ENCODE measurements at places on chromosomes 2 and 18.

- DNase-seq: no peak
Measured at GRCh38 chr2:156590085-156590739, 154.0 kb downstream of the GPD2 start.

DNA sequence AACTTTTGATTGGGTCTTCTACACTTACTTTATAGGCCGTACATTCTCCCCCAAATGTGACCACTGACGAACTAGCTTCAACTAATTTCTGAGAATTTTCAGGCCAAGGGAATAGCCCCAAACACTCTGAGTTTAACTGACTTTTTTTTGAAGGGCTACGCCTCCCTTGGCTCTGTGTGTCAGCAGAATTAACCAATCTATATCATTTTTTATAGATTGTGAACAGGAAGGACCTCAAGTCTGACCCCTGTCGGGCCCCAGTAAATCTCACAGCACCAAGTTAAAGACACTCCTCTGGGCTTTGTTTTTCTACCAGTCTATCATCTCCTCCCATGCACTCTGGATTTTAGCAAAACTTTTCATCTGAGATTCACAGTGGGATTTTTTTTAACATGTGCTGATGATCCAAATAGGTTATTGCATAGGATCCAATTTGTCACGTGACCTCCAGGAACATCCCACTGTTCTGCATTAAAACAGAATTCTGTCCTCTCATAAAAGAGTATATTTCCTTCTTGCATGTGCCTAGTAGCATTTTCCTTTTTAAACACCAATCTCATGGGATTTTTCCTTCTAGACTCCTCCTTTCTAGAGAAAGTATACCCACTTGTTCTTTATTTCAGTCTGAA is 307.1 kb downstream of the OSR1 start:
- no peak for DNase-seq

DNA sequence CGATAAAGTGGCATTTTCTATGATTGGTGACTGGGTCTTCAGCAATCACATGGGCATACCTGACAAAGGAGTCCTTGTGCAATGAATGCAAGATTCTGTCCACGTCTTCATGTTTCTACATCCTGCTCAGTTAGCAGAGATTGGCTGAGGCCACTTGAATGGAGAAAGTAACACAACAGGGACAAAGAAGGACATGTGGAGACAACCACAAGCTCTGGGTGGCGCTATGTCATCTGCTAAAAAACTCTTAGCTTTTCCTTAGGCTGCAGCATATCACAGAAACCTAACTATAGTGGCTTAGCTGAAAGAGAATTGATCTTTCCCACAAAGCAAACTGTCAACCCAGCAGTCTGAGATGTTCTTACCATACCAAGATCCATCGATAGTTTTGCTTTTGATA is 1109.7 kb downstream of the SOCS6 start:
- DNase-seq: no peak

- DNase-seq: no peak
Measured at GRCh38 chr2:12533337-12534005, 183.3 kb upstream of the TRIB2 start.

DNA sequence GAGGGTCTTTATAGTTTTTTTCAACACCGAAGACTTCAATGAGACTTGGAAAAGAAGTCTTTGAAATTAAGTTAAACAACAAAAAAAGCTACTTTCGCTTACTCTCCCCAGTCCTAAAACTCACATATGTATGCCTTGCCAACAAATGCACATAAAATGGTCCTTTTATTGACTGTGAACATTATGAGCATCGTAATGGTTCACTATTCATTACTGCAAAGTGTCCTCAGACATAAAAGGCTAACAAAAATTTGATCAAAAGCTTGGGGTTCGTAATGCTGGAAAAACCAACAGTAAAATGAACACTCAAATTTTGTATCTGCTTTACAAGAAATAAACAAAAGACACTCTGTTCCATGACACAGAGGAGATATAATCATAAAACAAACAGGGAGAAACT is 285.3 kb upstream of the SLC8A1 start:
- no peak for DNase-seq

DNA sequence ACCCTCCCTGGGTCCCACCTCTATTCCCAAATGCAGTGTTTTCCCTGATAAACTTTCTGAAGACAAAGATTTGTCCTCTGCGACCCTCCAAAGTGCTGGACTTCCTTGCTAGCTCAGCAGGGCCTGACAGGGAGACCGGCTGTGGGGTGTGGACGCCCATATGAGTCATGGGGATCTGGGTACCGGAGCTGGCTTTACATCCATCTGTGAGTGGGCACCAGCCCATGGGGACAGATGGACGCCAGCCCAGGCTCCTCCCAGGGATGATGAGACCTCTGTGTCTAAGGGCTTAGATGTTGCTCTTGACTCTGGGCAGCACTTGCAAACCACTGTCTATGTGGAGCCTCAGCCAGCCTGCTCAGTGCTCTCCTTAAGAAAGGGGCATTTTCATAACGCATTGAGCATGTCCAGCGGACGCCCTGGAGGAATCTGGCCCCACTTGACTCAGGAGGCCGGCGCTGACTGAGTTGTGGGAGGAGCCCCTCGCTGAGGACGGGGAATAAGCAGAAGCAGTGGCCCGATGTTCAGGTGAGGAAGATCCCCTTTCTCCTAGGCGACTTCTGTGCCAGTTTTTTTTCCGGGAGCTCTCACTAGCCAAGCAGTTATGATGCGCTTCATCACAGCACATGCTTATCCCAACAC is 229.4 kb upstream of the MYT1L start:
- DNase-seq: no peak

DNA sequence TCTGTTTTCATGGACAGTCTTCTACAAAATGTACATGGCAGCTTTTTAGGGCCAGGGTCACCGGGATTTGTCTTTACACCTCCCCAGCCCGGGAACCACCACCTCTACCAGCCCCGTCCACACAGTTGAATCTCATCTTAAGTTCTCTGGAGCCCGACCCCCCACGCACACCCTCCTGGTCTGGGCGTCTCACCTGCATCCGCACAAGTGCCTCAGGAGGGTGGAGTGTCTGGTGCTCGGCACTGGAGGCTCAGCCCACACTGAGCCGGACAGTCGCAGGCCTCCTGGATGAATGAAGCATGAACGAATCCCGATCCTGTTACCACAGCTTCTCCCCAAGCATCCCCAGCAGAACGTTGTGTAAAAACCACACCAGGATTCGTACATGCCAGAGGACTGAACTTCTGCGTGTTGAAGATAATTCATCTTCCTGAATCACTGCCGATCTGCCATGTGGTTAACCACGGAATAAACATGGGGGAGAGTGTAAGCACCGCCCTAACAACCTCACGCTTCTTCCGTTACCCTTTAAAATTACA is 162.0 kb downstream of the RTP5 start:
- peak; percentile 53 for DNase-seq

DNA sequence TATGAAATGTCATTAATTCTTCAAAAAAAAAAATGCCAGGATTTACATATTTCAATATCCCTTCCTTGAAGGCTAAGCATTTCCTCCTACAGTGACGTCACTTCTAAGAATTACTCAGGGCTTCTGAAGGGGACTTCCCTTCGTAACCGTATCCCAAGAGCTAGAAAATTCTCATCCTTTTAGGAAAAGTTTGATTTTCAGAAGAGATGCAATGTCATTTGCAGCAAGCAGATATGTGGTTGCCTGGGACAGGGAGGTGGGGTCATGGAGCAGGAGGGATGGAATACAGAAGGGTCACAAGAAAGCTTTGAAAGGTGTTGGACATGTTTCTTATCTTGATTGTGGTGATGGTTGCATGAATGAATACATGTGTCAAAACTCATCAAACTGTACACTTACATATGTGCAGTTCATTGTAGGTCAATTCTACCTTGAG is 97.0 kb upstream of the ATL2 start:
- no peak for DNase-seq

DNA sequence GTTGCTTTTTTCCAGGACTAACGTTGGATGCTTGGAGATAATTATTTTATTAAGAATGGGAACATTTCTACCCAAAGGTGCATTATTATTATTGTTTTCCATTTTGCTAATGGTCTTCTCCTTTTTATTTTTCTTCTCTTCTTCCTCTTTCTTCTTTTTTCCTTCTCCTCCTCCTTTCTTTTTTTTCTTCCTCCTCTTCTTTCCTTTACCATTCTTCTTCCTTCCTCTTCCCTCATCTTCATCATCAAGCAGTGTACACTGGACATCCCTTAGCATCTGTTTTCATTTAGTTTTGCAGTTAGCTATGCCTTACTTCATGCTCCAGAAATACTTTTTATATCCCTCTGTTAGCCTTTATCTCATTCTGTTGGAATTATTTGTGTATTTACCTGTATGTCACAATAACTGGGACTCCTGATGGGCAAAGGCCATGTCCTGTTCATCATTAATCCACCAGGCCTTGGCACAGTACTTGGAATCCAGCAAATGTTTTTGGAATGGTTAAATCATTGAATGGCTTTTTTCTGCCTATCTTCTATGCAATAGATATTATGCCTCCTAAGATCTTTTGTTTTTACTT is 162.7 kb downstream of the CAMKMT start:
- no peak for DNase-seq

DNA sequence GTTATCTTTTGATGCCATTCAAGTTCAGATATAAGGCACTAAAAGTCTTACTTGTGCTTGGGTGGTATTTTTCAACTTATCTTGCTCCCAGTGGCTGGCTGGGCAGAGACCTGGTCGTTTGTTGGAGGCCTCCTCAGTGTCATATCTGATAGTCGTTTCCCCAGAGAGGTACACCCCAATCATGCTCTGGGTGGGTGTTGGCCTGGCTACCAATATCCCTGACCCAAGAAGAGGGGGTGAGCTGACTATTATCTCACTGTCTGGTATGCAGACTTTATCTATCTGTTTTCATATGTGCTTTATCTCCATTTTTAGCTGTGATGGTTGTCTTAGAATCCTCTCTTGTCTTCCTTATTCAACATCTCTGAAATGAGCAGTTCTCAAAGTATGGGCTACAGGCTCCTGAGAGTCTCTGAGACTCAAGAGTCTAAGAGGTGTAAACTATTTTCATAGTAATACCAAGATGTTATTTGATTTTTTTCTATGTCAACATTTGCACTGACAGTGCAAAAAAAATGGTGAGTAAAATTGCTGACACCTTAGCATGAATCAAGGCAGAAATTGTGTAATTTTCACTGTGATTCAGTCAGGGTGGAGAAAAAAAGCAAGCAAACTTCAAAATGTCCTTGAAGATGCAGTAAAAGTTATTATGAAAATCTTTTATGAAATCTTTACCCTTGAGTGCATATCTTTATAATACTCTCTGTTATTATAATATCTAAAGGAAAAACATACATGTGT is 12.3 kb upstream of the PLEK start:
- DNase-seq: no peak

DNA sequence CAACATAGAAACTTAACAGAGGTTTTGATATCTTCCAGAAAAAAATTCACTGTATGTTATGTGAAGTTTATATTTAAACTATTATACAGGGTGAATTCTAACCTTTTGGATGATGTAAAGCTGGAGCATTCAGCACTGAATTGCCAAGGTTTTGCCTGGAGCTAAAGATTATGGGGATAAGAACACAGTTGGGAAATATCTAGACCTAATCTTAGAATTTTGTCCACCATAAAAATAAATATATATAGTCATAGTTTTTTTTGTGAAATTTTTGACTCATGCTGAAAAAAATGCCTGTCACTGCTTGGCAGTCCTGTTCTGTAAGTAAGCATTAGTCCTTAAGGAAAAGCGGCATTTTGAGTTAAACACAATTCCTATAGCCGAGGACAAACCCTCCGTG is 339.3 kb upstream of the TMEFF2 start:
- no peak for DNase-seq

DNA sequence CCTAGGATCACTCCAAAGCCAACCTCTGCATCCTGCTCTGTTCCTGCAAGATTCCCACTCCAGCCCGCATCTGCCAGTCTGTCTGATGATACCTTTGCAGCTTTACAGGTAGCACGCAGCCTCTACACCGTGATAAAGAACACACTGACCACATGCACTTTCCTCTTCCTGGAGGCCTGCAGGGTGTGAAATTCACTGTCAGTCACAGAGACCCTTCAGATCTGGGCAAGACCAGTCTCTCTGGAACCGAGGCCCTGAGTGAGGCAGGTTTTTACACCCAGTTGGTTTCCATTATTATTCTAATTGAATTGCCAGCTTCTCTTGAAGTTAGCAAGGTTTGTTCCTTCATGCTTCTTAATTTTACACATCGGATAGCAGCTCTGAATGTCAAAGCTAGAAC is 30.5 kb upstream of the TWIST2 start:
- DNase-seq: no peak

GRCh38 chr2:181810823-181811695 is 80.5 kb upstream of the ITPRID2 start:
- DNase-seq: no peak

- DNase-seq: no peak
Measured at GRCh38 chr2:214193943-214194342, 216.9 kb upstream of the VWC2L start.

GRCh38 chr2:44941551-44942234 is at the start of gene SIX3:
SIX3 (plus strand) TSS chr2:44941702; CDS start chr2:44942105, 403 bp downstream.
- DNase-seq: no peak

DNA sequence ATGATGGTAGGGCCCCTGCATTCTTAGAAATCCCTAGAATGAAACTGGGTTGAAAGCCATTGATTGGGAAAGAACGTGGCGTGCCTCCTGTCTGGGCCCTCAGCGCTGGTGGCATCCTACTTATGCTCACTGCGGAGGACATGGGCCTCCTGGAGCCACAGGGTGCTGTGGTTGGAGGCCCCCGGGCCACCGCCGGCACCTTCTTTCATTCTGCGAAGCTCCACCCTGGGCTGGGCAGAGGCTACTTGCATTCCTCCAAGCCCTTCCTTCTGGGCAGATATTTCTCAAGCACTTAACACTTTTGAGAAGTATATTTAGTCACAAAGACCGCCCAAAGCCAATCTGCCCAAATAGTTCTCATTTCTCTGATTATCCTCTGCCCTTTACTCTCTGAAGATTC is 311.9 kb downstream of the MYCN start:
- no peak for DNase-seq

- peak; percentile 8 for DNase-seq
Measured at GRCh38 chr2:190088917-190089316, 26.4 kb upstream of the MSTN start.

DNA sequence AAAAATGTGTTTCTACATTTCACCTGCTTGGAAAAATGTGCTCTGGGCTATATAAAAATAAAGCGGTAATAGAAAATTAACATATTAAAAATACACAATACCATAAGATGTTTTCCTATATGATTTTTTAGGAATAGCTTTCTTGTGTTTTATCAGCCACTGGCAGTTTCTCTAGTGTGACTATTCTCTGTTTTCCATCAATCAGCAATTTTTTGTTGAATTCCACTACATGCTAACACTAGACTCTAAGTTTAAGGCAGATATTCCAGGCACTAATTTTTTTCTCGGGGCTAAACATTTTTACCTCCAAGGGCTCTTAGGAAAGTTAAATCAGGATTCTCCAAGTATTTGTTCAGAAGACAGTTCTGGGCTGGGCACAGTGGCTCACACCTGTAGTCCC is 140.5 kb downstream of the SPHKAP start:
- no peak for DNase-seq
